ENCODE measurements at places on chromosomes 12 and 14.

GRCh38 chr12:6952121-6952862 is 1.1 kb downstream of the PTPN6 start:
- DNase-seq: no peak

DNA sequence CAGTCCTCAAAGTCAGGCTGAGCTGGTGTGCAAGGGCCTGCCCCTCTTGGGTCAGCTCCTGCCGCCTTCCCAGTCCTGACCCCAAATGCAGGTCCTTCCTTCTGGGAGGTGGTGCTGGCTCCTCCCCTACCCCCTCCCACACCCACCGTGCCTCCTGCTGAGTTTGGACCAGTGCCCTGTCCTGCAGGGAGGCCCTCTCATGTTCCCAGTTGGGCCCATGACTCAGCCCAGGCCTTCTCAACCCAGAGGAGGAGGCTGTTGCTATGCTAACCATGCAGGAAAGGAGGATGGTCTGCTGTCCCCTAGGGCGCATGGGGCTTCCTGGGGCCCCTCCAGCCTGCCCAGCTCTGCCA is 4.4 kb downstream of the ZBTB42 start:
- DNase-seq: no peak

- no peak for DNase-seq
Observed at GRCh38 chr14:68295316-68295816, 475.8 kb downstream of the RAD51B start.

GRCh38 chr12:32987512-32987911 is 90.9 kb upstream of the PKP2 start:
- no peak for DNase-seq

GRCh38 chr14:78248501-78249090 is 78.4 kb downstream of the NRXN3 start:
- no peak for DNase-seq

DNA sequence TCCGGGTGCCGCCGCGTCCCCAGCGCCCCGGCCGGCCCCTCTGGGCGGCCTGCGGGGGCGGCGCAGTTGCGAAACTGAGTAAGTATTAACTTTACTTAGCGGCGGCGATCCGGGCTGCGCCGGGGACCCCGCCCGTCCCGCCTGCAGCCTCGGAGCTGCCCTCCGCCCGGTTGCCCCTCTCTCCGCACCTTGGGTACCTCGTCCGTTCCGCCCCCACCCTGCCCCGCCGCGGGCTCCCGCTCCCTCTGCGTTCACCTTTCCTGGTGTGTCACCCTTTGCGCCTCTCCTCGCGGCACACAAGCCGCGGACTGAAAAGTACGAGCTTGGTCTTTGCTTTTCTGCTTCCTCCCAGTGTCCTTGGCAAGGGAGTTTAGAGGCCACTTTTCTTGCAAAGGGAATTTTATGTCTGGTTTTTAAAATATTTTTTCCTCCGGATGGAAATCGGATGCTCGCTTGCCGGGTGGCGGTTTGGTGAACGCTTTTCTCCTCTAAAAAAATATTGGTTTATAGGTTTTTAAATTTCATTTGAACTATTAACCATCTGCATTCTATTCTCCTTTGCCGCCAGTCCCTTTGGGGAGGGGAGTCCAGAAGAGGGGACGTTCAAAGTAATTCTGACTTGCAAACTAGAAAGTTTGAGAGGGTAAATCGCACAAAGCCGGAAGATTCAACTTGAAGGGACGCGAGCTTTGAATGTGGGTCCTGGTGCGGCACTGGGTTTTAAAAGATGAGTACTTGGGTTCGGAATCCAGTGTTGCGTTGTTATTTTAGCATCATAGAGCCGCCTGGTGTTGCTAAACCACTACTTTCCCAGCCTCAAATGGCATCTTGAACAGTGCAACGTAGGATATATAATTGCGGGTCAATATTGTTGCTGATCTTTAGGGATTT is 834 bp downstream of the RASSF8 start:
- DNase-seq: no peak

DNA sequence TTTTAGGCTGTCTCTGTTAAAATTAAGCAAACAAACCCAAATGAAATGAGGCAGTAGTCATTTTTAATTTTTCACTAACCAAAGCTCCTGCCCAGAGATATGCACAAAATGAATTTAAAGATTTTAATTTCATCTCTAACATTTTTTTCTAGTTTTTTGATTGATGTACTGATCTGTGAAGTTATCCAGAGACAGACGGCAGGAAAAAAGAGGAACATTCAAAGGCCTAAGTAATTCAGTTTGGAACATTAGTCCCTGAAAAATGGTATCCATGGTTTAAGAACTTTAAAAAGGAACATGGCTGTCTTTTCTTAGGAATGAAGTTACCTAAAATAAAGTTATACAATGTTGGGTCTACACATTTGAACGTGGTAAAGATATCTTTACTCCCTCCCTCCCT is 498.8 kb upstream of the LMO3 start:
- DNase-seq: no peak

DNA sequence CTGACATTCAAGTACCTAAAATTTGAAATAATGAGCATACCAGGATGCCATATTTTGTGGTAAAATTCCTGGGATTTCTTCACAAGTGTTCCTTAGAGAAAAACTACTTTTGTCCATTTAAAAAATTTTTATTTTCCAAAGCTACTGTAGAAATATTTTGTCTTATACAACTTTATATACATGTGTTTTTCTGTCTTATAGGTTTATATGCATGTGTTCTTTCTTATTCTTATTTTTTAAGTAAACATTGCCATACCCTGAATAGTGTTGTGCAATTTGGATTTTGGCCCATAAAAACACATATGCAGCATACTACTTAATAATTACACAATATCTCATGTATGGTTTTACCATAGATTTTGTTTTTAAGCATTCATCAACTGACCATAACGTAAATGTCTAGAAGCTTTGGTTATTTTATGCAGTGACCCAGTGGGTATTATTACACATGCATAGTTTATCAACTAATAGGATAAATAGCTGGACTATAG is 1107.4 kb upstream of the SEL1L start:
- DNase-seq: no peak

GRCh38 chr12:113180333-113180732 is 4.9 kb downstream of the DDX54 start:
- no peak for DNase-seq

- no peak for DNase-seq
Observed at GRCh38 chr14:99572173-99572999, 31.6 kb downstream of the CCDC85C start.

DNA sequence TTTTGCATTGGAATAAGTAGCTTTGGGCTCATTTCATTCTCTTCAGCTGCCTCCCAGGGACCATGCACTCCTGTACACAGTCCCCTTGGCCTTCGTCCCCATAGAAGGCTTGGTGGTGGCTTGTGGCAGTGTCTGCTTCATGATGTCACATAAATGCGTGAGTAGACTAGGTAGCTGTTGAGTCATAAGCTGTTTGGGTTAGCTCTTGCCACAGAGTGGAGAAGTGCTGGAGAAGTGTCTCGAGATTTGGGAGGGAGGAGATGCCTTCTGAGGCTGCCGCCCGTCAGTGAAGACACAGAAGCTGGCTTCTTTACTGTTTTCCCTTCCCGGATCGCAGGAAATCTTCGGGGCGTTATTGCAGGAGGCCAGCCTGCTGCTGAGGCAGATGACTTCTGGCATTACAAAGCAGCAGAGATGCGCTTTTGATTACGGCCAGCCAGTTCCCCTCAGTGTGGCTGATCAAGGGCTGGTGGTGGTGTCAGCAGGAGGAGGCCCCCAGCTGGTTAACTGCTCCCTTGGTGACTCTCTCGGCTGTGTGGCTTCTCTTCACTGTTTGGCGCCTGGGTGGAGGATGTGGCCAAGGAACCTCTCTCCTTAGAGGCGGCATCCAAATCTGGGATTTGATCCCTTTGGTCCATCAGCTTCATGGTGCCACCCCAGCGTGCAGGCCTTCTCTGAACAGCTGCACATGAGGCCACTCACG is 67.6 kb downstream of the AACS start:
- DNase-seq: no peak

Data from activated CD4-positive, CD25-positive, alpha-beta regulatory T cell treated with anti-CD3 and anti-CD28 coated beads, Interleukin-2, amount 50 U/mL, for 16 hours (primary cell).